ENCODE measurements at places on chromosomes 11 and 22.

- peak; percentile 68 for DNase-seq
Observed at GRCh38 chr11:111602865-111603610, 789 bp downstream of the SIK2 start.

DNA sequence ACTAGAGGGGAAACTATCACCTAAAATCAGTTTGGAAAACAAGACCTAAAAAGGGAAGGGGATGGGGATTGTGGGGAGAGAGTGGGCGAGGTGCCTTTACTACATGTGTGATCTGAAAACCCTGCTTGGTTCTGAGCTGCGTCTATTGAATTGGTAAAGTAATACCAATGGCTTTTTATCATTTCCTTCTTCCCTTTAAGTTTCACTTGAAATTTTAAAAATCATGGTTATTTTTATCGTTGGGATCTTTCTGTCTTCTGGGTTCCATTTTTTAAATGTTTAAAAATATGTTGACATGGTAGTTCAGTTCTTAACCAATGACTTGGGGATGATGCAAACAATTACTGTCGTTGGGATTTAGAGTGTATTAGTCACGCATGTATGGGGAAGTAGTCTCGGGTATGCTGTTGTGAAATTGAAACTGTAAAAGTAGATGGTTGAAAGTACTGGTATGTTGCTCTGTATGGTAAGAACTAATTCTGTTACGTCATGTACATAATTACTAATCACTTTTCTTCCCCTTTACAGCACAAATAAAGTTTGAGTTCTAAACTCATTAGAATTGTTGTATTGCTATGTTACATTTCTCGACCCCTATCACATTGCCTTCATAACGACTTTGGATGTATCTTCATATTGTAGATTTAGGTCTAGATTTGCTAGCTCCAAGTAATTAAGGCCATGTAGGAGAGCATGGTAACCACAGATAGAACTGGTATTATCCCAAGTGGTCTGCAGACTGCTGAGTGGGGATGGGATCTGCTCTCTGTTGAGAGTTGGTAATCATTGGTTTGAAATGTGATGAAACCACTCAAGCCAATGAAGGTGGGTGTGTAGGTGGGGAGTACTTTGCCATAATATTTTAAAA lies 3.6 kb downstream of the NEAT1 start:
- DNase-seq = no peak

- DNase-seq = no peak
Observed at GRCh38 chr22:30227438-30228228, 18.9 kb downstream of the LIF start.

DNA sequence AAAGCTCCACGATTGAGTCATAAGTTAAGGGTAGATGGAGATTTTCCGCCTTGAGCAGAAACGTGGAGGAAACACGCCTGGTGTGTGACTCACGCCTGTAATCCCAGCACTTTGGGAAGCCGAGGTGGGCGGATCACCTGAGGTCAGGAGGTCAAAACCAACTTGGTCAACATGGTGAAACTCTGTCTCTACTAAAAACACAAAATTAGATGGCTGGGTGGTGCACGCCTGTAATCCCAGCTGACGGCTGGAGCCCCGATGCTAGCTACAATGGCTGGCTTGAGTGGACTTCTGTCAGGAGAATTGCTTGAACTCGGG lies 17.3 kb upstream of the DGCR8 start:
- DNase-seq = no peak

GRCh38 chr11:44983786-44984185 lies 33.1 kb upstream of the TP53I11 start:
- DNase-seq = no peak

DNA sequence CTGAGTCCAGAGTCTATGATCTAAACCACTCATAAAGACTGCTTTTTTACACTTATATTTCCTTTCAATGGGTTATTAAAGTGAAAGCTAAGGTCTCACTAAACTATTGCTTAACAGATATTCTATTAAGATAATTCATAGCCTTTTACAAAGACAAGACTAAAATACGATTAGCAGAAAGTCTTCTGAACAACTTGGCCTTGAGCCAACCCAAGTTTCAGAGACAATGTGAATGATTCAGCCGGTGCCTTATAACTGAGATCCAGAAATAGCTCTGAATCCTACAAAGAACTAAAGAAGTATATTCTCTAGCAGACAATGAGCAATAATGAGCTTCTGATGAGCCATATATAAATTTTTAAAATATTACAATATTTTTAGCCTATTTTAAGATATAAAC lies 41.5 kb upstream of the CARD18 start:
- no peak for DNase-seq

DNA sequence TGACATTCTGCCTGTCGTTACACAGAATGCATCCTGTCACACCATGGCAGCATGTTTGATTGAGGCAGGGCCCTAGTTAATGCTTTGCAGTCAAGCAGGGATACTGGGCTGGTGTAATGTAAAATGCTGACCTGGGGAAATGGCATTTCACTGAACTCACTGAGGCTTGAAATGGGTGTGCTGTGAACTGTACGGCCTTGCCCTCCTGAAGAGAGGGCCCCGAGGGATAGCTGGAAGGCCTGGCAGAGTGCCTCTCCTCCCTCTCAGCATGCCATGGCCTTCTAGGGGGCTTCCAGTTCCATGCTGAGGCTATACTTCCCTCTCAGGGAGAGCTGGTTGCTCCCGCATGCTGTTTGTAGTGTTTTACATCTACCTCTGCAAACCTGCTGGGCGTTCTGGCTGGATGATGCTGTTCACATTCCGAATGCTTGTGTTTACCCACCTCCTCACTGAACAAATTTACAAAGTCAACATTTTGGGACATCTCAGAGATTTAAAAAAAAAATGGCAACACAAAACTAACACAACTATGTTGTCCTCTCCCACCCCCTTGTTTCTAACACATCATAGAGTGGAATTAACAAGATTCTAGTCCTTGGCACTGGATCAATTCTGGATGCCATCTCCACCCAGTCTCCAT lies 416.7 kb upstream of the CADM1 start:
- DNase-seq = no peak

GRCh38 chr22:43955883-43956782 lies 891 bp downstream of the SAMM50 start:
- DNase-seq = no peak

- no peak for DNase-seq
Observed at GRCh38 chr22:38832005-38832978, 11.5 kb downstream of the NPTXR start.

- DNase-seq = no peak
Observed at GRCh38 chr11:32438866-32439489, 3.6 kb upstream of the WT1 start.

GRCh38 chr22:48316257-48317250 lies 1511.1 kb downstream of the BRD1 start:
- DNase-seq = no peak
